ENCODE measurements at places on chromosomes 2 and 18.

DNA sequence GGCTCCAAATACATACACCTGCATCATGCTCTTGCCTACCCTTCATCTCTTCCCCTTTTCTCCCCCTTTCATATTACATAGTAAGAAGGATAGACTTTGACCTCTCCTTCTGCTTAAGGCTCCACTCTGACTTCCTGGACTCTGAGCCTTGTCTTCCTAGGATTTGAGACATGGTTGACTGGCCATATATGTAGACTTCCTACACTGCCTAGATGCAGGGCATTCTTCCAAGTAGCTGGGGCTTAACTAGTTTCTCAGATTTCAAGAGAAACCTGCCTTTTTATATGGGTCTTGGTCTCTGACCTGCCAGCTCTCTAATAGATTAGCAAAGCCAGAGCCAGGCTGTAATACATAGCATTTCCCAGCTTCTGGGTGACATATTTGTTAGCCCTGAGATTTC lies 35.4 kb upstream of the CYP26B1 start:
- no peak for DNase-seq

GRCh38 chr2:239957681-239958472 lies 67.3 kb downstream of the NDUFA10 start:
- no peak for DNase-seq

- peak; percentile 60 for DNase-seq
Measured at GRCh38 chr18:79246309-79247108, 149.2 kb upstream of the NFATC1 start.

DNA sequence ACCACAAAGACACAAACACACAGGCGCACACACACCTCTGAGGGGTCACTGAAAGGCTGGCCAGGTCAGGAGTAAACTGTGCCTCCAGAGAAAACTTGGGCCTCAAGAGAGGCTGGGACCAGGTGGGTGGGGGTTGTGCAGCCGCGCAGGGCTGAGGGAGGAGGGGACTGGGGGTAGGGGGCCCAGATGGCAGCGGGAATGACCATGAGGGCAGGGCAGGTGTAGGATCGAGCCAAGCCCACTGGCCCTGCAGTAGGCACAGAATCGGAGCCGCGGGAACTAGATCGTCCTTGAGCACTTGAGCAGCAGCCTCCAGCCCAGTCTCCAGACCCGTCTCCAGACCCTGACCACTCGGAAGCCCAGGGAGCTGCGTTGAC lies 36.8 kb downstream of the ANKMY1 start:
- DNase-seq, result no peak

GRCh38 chr18:49227441-49228165 lies 232.8 kb downstream of the DYM start:
- no peak for DNase-seq

GRCh38 chr2:239519921-239520585 lies 119.2 kb upstream of the HDAC4 start:
- DNase-seq, result no peak

- peak; percentile 71 for DNase-seq
Measured at GRCh38 chr2:46569061-46569560, 89.7 kb downstream of the TMEM247 start.

GRCh38 chr2:21650569-21650968 lies 526.8 kb downstream of the TDRD15 start:
- DNase-seq, result no peak

DNA sequence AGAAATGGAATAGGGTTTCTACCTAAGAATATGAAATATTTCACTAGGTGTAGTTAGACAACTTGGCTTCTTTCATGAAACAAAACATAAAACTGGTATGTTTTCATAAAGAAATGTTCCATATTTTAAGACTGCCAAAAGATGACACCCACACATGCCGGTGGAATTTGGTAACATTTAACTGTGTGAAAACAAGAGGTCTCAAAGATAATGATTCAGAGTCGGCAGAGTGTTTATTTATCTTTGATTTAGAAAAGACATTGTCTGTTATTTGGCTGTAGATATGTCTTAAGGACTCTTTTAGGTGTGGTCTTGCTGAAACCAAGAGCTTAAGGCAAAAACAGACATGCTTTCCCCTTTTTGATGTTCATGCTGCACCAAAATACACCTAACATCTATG lies 63.5 kb upstream of the FN1 start:
- no peak for DNase-seq

GRCh38 chr18:9629709-9630108 lies 15.3 kb upstream of the PPP4R1 start:
- no peak for DNase-seq

DNA sequence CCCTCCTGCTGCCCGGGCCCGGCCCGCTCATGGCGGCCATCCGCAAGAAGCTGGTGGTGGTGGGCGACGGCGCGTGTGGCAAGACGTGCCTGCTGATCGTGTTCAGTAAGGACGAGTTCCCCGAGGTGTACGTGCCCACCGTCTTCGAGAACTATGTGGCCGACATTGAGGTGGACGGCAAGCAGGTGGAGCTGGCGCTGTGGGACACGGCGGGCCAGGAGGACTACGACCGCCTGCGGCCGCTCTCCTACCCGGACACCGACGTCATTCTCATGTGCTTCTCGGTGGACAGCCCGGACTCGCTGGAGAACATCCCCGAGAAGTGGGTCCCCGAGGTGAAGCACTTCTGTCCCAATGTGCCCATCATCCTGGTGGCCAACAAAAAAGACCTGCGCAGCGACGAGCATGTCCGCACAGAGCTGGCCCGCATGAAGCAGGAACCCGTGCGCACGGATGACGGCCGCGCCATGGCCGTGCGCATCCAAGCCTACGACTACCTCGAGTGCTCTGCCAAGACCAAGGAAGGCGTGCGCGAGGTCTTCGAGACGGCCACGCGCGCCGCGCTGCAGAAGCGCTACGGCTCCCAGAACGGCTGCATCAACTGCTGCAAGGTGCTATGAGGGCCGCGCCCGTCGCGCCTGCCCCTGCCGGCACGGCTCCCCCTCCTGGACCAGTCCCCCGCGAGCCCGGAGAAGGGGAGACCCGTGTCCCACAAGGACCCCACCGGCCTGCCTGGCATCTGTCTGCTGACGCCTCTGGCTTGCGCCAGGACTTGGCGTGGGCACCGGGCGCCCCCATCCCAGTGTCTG lies 767 bp downstream of the RHOB start:
- no peak for DNase-seq

GRCh38 chr2:197486175-197486574 lies 13.5 kb downstream of the HSPD1 start:
- no peak for DNase-seq

DNA sequence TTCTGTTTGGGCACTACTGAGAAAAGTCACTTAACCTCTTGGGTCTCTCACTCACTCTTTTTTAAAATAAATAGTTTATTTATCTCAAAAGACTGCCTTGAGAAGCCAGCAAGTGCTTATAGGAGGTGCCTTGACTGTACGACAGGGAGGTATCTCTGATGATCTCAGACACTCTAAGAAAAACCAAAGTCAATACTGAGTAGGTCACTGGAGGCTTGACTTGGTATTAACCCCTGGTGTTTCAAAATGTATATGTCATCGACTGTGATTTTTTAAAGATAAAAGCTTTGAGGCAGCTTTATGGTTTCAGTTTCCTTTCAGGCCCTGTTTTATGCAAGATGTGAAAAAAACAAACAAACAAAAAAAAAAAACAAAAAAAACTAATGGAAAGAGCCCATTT lies 33.7 kb downstream of the MREG start:
- DNase-seq, result no peak

DNA sequence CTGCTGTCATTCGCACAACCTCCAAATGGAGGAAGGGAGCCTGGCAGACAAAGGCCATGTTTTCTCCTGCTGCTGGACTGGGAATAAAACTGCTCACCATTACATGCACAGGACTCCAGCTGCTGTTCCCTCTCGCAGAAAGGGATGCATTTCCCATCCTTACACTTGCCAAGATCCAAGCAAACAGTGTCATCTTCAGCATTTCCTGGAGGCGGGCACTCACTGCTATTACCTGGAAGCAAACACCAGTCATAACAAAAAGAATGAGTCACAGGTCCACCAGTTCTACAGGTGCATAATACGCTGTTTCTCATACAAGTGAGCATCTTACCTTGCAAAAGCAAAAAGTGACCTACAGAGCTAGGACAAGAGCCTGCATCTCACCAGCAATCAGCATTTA lies 22.7 kb downstream of the IAH1 start:
- no peak for DNase-seq

DNA sequence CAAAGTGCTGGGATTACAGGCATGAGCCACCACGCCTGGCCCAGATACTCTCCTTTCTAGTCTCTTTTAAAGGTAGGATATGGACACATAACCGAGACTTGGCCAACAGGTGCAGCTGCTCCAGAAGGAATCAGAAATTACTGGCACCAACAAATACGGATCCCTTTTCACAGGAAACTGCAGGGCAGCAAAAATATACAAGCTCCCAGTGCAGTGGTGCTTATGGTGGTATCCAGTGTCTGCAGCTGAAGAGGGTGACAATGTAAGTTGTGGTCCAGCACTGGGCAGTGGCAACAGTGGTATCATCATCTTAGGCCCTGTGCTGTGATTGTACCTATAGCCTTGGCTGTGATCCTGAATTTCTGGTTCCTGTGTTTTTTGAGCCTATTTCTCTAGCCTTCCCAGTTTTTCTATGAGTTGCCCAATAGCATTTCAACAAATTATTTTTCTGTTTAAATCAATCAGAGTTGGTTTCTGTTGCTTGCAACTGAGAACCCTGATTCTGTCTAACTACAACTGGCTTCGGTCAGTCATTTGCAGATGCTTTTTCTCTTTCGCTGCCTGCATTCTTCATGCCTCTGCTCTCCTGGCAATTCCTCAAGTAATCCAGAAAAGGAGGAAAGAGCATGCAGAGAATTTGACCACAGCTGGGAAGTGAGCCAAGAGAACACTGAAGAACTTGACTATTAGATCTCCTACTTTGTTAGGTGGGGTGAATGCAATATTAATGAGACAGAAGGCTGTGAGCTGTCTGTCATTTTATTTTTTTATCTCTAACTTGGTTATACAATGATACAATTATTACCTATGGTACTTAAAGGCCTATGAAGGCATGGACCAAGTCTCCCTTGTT lies 30.8 kb upstream of the EML4 start:
- no peak for DNase-seq

- DNase-seq, result no peak
Measured at GRCh38 chr2:46656640-46657039, 177.3 kb downstream of the TMEM247 start.

DNA sequence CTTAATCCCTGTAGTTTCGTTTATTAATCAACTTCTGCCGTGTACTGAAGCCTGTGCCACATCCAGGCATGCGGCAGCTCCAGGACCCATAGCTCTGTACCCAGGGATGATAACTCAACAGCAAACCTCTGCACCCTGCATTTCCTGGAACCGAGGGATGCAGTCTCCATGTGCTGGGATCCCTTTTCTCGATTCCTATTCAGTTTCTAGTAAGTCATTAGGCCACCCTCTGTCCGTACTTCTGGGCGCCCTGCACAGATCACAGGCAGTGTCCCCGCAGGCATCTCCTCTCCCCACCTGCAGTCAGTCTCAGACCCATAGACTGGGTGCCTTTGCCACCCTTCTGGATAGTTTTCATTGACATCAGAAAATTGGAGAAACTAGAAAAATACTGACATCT lies 18.8 kb downstream of the TMEM18 start:
- DNase-seq, result no peak

DNA sequence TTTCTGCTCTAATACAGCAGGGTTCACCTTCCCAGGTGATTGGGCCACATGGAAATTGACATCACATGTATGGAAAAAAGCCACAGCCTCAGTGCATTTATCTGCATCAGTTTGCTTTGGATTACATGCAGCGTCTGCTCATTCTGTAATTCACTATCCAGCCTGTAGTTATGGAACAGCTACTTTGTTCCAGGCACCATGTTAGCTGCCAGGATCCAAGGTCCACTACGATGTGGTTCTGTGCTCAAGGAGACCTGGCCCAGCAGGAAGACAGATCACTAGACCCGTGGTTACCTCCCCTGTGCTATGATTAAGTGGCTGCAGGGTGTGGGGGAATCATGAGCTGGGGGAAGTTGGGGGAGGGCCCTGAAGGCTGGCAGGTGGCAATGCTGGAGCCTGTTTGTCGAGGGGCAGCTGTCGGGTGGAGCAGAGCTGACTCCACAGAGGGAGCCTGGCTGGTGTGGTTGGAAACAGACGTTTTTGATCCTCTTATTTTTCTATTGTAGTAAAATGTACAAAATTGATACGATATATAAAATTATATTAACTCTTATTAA lies 58.6 kb downstream of the TSHZ1 start:
- no peak for DNase-seq
